Stimulated activated CD4-positive, alpha-beta T cell treated with anti-CD3 and anti-CD28 coated beads, Interleukin-1b, Interleukin-23, amount 100 ng/mL, for 1 hour (primary cell): ENCODE measurements at places on chromosomes 5 and 9.

DNA sequence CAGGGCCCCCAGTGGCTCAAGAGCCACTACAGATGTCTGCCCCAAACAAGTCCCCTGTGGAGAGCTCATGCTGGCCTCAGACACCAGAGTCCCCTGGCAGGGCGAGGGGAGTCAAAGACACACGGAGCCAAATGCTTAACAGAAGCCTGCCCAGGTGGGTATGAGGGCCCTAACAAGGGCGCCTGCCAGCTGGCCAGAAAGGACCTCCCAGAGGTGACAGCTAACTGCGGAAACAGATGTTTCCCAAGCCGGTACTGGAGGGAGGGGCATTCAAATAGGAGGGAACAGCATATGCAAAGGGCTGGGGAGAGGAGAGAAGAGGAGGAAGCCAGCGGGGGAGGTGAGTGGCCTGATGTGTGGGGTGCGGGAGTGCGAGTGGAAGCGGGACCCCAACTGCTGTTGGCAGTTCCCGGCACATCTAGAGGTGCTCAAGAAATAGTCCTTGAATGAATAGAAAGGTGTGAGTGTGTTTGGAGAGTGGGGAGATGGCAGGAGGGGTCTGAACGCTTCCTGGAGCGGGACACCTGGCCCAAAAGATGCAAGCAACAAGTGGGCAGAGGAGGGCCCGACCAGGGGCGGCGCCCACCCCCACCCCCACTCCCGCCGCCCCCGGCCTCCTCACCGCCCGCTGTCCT, 824 bp downstream of the MXD3 start:
- DNase-seq, result no peak

GRCh38 chr9:115015018-115015635, 84.7 kb upstream of the TNFSF8 start:
- no peak for DNase-seq

- no peak for DNase-seq
These were observed 981.4 kb upstream of the WWC1 start for GRCh38 chr5:167309941-167310517.

- no peak for DNase-seq
These were observed 548.2 kb upstream of the CLINT1 start for GRCh38 chr5:158406884-158407823.

DNA sequence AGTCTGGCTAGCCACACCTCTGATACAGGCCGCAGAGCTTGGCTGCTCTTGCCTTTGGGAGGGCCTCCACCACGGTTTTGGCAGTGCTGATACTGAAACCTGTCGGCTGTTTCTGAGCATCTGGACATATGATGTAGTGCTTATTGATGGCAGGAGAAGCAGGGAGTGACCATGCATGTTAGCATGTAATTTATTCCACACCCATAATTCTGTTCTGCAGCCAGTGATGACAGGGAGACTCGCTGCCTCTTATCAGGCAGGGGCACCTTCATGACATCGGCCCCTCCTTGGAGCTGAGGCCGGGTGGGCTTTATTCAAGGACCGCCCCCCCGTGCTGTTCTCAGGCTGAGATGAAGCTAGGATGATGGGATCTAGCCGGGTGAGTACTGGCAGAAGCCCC, 49.0 kb downstream of the OLFM1 start:
- no peak for DNase-seq

DNA sequence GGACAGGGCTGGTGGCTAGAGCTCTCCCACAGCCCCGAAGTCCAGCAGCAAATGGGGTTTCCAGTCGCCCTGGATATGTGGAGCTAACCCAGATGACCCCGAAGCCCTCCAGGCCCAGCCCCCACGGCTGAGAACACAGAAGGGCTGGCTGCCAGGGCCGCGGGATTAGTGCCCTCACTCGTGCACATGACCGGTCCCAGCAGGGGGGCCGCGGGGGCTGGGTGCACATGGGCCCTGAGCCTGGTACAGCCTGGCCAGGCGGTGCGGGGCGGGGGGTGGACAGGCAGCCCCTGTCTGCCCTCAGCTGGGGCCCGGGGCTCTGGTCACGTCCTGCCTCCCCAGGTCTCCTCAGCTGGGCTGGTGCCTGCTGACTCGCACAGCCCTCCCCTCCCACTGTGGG, 5.9 kb downstream of the SSNA1 start:
- DNase-seq, result no peak

DNA sequence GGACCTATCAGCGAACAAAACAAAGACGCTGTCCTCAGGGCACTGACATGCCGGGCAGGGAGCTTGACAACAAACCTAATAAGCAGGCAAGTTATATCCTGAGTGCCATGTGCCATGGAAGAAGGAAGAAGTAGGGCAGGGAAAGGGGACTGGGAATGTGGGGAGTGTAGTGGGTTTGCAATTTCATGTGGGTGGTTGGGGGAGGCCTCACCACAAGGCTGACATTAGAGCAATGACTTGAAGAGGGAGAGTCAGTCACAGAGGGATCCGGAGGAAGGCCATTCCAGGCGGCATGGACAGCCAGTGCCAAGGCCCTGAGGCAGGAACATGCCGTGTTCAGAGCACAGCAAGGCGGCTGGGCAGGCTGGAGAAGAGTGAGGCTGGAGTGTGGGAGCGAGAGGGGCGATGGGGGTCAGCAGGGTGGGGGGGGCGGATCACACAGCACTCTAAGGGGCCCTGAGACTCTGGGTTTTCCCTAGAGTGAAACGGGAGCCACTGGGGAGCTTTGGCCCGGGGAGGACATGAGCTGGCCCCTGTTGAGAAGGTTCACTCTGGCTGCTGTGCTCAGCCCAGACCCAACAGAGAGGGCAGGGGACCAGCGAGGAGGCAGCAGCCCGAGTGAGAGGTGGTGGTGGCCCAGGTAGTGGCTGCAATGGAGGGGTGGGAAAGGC, 86.3 kb downstream of the STK10 start:
- DNase-seq, result no peak

GRCh38 chr9:38445154-38446043, 21.1 kb upstream of the IGFBPL1 start:
- no peak for DNase-seq

- DNase-seq, result no peak
These were observed 188.5 kb downstream of the CACNA1B start for GRCh38 chr9:138066049-138066448.

- DNase-seq, result no peak
These were observed at the start of gene GPR107 for GRCh38 chr9:130053504-130054324. TSS of gene GPR107 (plus strand) at chr9:130053906. CDS start at chr9:130053933, 27 bp downstream.

GRCh38 chr5:110088676-110089436, 399.1 kb downstream of the MAN2A1 start:
- DNase-seq, result no peak

DNA sequence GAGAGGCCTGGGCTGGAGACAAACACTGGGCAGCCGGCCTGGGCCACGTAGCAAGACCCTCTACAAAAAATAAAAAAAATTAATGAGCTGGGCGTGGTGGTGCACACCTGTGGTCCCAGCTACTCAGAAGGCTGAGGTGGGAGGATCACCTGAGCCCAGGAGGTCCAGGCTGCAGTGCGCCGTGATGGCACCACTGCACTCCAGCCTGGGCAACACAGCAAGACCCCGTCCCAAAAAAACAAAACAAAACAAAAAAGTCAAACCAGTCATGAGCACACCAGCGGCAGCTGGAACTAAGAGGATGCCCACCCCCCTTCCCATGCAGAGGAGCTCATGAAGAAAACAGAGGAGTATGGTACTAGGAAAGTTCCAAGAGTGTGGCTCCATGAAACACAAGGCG, 2.2 kb upstream of the UBAC1 start:
- no peak for DNase-seq

- no peak for DNase-seq
These were observed 171.1 kb downstream of the DOCK2 start for GRCh38 chr5:169808118-169808581.

DNA sequence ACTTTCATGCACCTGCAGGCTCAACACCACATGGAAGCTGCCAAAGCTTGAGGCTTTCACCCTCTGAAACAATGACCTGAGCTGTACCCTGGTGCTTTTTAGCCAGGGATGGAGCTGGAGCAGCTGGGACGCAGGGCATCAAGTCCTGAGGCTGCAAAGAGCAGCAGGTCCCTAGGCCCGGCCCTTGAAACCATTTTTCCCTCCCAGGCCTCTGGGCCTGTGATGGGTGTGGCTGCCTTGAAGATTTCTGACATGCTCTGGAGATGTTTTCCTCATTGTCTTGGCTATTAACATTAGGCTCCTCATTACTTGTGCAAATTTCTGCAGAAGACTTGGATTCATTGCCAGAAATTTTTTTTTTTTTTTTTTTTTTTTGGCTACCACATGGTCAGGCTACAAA, 30.3 kb upstream of the GHR start:
- DNase-seq, result no peak

GRCh38 chr5:79886456-79886855, 104.6 kb downstream of the MTX3 start:
- DNase-seq, result no peak

DNA sequence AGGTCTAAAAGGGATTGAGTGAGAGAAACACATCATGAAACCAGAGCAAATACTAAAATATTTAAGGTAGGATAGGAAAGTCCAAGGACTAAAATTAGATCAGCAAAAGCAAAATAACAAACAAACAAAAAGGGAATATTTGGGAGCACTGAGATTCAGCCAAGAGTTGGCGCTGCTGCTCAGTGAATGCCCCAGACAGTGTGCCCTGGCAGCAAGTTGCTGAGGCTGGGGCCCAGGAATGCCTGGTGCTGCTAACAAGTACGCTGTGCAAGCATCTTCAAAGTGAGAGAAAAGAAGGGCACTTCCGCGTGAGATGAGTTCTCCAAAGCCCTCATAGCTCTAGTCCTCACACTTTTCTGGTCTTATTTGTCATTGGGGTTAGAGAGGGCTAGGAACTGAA, 603.3 kb downstream of the EFNA5 start:
- DNase-seq, result no peak

GRCh38 chr5:13987843-13988464, 43.5 kb upstream of the DNAH5 start:
- DNase-seq, result no peak

DNA sequence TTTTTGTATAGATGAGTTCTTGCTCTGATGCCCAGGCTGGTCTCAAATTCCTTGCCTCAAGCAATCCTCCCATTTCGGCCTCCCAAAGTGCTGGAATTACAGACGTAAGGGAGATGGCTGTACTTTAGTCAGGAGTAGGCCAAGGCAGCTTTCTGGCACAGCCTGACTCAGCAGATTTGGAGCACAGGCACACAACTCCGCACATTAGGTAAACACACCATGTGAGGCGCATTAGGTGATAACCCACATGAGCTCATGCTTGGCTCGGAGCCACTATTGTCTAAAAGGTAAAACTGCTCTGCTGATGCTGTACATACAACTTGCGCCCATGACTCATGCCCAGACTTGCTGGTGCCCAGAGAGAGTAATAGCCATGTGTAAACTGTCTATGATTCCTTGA, 1157.9 kb downstream of the TAF11L14 start:
- no peak for DNase-seq

DNA sequence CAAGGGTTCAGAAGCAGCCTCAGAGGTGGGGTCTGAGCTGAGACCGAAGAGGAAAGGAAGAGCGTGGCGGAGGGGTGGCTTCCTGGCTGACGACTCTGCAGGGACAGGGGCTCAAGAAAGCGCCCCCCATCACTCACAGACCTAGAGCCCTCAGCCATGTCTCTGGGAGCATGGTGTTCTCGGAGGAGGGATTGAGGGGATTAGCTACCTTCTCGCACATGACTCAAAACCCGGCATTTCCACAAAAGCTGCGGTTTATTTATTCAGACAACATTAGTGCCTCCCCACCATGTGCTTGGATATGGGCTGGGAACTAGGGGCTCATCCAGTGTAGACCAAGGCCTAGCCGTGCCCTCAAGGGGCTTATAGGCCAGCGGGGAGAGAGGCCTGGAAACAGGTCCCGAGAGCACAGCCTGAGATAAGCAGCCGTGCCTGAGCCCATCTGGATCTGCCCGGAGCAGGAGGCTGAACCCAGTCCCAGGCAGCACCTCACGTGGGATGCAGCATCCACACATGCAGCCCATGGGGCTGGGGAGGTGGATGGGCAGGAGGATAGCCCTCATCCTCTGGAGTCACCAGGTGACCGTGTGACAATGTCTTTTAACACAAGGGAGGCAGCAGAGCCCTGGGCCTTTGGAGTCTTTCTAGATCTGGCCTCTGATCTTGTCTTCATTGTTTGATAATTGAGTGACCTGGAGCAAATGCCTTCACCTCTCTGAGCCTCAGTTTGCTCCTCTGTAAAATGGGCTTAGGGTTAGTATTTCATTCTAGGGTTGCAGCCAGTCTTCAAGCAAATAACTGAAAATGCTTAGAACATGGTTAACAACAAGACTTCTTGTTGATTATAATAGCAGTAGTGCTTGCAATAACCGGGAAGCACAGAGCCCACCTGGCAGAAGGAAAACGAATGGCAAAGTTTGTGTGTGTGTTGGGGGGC, 878 bp upstream of the HMCN2 start:
- DNase-seq, result no peak

GRCh38 chr5:130759061-130759460, 406.0 kb downstream of the HINT1 start:
- DNase-seq, result no peak

GRCh38 chr5:135163391-135163790, 129.4 kb upstream of the PITX1 start:
- no peak for DNase-seq

GRCh38 chr5:17149786-17150185, 67.6 kb upstream of the BASP1 start:
- no peak for DNase-seq

DNA sequence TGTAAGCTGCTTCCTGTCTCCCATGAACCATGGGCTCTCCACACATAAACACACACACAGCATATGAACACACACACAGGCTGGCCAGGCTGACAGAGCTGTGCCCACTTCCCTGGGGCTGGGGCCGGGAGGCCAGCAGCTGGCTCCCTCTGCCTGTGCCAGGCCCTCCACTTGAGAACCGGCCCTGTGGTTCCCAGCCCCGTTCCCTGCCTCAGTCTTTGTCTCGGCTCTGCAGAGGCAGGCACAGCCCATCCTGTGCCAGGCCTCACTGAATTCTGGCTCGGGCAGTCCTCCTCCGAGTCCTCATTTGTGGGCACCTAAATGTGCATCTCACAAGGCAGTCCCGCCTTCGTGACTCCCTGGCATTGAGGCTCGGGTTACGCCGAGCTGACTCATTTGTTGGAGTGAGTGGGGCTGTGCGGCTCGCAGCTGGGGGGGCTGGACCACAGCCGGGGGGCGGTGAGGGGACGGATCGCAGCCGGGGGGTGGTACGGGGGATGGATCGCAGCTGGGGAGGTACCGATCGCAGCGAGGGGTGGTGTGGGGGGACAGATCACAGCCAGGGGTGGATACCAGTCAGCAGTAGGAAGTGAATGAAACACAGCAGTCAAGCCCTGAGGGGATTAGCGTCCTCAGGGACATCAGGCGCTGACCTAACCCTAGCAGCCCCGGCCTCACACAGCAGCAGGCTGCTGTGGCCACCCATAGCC, 72.3 kb downstream of the PSMB7 start:
- no peak for DNase-seq
